ENCODE measurements at places on chromosomes 6 and 20. TPM values are rescaled to one million over a fixed set of nuclear protein-coding genes. Genes with fewer than 3 reads are reported as not detected.

Gene OR12D3
- not detected for total RNA-seq

Gene TTK
- total RNA-seq, result 0.68 TPM

Gene CST7
- 0.56 TPM for total RNA-seq

Gene HLA-DQA1
- 463 TPM for total RNA-seq

Gene SNPH
- 3.0 TPM for total RNA-seq

Gene EPPIN
- not detected for total RNA-seq

Gene ENPP3
- total RNA-seq, result 0.25 TPM

Gene FRK
- 0.07 TPM for total RNA-seq

DNA sequence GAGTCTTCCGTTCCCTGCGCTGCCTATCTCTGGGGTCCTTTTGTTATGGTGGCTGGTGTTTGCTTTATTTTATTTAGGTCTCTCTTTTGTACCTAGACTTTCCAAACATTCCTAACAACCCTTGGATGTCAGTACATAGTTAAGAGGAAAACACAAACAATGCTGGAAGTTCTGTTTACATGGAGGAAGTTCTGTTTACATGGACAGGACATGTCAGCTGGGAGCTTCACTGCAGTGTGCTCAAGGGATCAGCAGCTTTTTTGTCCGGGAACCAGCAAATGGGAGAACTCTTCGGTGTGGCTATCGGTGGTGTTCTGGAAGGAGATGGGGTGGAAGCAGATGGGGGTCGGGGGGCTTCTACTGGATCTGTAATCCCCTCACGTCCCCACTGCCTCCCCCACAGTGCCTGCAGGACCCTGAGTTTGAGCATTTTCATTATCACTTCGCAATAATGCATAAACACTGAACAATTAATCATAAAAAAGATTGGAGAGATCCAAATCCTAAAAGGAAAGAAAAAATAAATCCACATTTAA lies 2.7 kb downstream of the SERPINB6 start:
- H3K27ac ChIP-seq, result no peak overlapping the region
- no peaks in the 10 kb centered on the region for H3K36me3 ChIP-seq
- peaks cover 13% of the 10 kb centered on the region for H3K4me1 ChIP-seq
- DNase-seq, result no peak
- no peaks in the 10 kb centered on the region for H3K27me3 ChIP-seq

DNA sequence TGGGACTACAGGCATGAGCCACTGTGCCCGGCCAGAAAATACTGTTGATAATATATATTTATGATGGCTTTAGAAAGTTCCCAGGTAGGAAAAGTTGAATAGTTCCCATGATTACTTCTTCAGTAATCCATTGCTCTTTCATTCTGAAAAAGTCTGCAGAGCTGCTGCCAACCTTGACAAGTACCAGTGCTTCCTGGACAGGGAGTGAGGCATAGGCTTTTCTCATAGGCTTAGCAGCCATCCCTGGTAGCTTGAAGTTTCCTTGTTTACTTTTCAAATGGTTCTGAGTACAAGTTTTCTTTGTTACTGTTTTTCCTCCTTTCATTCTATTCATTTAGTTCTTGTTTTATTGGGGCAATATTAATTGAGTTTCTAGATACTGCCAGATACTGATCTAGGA lies 7.8 kb downstream of the RWDD1 start:
- no peaks in the 10 kb centered on the region for H3K4me1 ChIP-seq
- no peak for DNase-seq
- peaks cover 9% of the 10 kb centered on the region for H3K36me3 ChIP-seq
- H3K27ac ChIP-seq, result no peak overlapping the region

GRCh38 chr6:112149719-112150263 lies 62.4 kb downstream of the FAM229B start:
- H3K27me3 ChIP-seq, result no peaks in the 10 kb centered on the region
- H3K4me1 ChIP-seq, result peaks cover 5% of the 10 kb centered on the region
- H3K36me3 ChIP-seq, result no peaks in the 10 kb centered on the region
- no peak overlapping the region for H3K4me3 ChIP-seq

GRCh38 chr6:132526461-132526860 lies 11.6 kb upstream of the TAAR9 start:
- no peak overlapping the region for H3K4me3 ChIP-seq
- no peaks in the 10 kb centered on the region for H3K36me3 ChIP-seq
- H3K27me3 ChIP-seq, result no peaks in the 10 kb centered on the region
- H3K27ac ChIP-seq, result no peak overlapping the region
- H3K4me1 ChIP-seq, result peaks cover 3% of the 10 kb centered on the region
- DNase-seq, result no peak

DNA sequence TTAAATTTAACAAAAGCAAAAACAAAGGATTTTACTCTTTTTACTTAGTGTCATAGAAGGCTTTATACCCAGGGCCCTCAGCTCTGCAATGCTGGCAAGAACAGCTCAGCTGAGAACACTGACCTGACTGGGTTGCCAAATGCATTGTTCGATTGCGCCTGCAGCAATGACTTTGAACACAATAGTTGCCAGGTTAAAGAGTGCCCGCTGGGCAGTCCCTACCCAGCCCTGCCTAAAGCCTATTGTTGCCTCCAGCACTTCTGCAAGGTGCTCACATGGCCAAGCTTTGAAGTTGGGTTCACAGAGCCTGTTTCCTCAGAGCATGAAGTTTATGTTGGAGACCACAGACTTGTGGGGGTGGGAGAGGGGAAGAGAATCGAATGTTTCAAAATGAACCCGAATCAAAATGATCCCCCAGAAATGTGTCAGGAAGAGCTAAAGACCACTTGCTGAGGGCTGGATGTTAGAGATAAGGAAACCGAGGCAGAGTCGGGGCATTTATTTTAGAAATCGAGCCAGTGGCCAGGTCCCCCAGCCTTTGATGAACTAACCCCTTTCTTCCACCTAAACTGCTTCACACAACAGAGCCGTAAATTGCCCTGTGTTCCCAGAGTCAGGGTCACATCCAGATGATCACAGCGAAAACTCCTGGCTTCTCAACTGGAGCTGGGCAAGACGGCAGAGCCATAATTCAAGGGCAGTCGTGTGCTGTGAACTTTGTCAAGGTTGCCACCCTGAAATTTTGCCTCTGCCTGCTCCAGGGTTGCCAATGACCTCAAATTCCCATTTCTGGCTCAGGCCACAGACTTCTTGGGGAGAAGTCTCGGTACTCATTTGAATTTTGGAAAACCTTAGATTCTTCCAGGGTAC lies 55.0 kb downstream of the FOXA2 start:
- DNase-seq, result no peak
- H3K27ac ChIP-seq, result no peak overlapping the region
- H3K27me3 ChIP-seq, result peaks cover 5% of the 10 kb centered on the region
- H3K4me1 ChIP-seq, result no peaks in the 10 kb centered on the region
- no peak overlapping the region for H3K4me3 ChIP-seq
- H3K36me3 ChIP-seq, result no peaks in the 10 kb centered on the region

- H3K27ac ChIP-seq, result no peak overlapping the region
- no peaks in the 10 kb centered on the region for H3K27me3 ChIP-seq
- no peak for DNase-seq
- no peak overlapping the region for H3K4me3 ChIP-seq
- H3K4me1 ChIP-seq, result peaks cover 60% of the 10 kb centered on the region
Observed at GRCh38 chr20:17845701-17846475, 122.7 kb downstream of the SNX5 start.

DNA sequence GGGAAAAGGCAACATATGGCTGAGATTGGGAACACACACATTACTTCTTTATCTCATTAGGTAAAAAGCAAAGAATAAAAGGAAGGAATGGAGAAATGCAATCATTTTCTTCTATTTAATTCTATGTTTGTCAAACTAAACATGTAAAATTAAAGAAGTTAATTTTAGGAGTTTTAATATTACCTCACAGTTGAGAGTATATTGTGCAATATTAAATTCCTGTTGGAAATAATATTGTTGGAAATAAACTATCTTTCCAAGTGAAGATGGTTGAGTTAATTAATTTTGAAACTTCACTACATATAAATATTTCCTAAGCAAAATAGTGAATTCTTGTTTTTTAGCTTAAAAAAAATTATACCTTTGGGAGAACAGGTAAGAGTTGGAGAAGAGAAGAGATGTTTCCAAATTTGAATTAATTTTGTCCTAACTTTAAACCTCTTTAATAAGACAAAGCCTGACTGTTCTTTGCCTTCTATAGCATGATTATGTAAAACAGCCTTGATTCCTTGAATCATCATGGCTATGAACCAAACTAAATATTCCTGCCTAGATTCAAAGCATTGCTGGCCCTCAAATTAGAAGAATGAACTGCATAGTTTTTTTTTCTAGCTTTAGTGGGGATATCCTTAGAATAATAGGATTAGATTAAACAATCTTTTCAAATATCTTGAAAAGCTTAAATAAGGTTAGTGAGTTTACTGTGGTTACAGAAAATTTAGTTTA lies 1349.1 kb upstream of the ADGRB3 start:
- H3K4me3 ChIP-seq, result no peak overlapping the region
- H3K36me3 ChIP-seq, result no peaks in the 10 kb centered on the region
- DNase-seq, result no peak
- H3K27me3 ChIP-seq, result no peaks in the 10 kb centered on the region
- no peaks in the 10 kb centered on the region for H3K4me1 ChIP-seq
- no peak overlapping the region for H3K27ac ChIP-seq

DNA sequence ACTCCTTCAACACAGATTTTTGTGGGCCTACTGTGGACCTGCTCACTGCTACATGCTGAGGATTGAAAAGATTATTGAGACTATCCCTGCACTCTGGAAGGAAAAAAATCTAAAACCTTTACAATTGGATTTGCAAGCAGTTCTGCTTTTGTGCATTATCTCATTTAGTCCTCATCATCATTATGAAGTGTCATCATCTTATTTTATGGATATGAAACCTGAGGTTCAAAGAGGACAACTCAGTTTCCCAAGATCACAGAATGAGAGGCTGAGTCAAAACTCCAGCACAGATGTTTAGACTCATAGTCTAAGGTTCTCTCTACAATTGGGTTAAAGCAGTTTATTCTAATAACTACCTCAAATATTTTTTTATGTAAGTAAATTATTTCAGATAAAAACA lies 160.2 kb upstream of the MARCKS start:
- H3K4me1 ChIP-seq, result peaks cover 3% of the 10 kb centered on the region
- DNase-seq, result no peak
- no peak overlapping the region for H3K27ac ChIP-seq
- H3K36me3 ChIP-seq, result no peaks in the 10 kb centered on the region
- no peak overlapping the region for H3K4me3 ChIP-seq

DNA sequence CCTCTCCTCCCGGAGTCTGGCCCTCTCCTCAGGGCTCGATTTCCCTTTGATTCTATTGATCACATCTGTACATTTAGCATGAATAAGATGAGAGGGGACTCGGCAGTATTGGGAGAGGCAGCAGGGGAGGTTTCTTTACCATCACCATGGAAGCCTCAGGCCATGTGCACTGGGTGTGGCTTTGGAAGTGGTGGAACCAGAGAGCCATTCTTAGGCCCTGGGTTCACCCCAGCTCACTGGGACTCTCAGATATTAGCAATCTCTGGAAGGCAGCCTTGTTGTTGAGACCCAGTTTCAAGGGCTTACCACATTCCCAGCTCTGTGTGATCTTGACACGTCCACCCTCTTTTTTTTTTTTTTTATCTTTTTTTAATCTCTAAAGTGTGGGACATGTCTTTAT lies 195.9 kb upstream of the PROKR2 start:
- H3K27me3 ChIP-seq, result no peaks in the 10 kb centered on the region
- DNase-seq, result no peak
- H3K4me3 ChIP-seq, result no peak overlapping the region
- H3K36me3 ChIP-seq, result no peaks in the 10 kb centered on the region
- no peaks in the 10 kb centered on the region for H3K4me1 ChIP-seq
